Nephron progenitor cell (in vitro differentiated cells): ENCODE measurements at places on chromosomes 12 and 14.

DNA sequence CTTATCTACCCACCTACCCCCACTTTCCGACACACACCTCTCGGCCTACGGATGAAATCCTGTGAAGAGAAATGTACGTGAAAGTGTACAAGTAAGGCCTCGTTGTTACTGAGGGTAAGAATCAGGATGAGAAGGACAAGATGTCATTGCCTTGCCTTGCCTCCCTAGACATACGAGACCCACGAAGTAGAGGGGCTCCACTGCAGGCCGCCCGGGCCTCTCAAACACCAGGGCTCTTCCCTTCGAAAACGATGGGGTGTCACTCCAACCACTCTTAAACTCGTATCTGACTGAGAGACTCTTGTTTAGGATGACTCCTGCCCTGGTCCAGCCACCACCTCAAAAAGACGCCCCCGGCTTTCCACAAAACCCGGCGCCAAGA lies 498 bp downstream of the RACGAP1 start:
- no peak for DNase-seq

- DNase-seq, result no peak
These were observed 19.1 kb upstream of the KLRB1 start for GRCh38 chr12:9626821-9627220.

GRCh38 chr12:111607239-111607638 lies 8.1 kb upstream of the ATXN2 start:
- no peak for DNase-seq

DNA sequence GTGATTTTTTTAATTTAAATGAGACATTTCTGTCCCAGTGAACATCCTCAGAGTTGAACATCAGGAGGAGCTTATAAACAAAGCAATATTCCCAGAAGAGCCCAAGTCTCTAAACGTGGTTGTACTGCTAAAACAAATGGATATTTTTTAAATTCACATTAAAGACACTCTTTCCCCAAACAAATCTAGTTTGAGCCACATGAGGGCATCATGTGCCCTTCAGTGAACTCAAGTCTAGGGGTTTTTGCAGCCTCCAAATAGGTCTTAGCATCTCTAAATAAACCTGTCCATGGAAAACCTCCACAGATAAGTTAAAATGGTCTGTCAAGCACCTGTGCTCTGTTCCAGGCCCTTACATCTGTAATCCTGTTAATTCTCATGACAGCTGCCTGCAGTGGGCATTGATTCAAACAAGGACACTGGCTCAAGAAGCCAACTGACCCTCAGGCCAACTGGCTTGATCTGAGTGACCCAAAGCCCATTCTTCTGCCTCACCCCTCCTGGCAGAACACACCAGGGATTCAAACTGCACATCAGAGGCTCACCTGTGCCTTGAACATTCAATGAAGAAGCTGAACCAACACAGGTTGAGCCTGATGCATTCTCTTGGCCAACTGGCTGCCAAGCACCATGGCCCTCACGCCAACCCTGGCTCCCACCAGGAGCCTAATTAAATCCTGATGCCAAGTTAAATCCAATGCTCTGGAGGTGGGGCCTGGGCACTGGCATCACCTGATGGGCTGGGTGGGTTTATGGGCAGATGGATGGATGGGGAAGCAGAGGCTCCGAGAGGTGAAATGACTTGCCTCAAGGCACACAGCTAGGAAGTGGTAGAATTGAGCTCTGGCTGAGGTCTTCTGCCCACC lies 8.6 kb downstream of the ISCU start:
- DNase-seq, result no peak

DNA sequence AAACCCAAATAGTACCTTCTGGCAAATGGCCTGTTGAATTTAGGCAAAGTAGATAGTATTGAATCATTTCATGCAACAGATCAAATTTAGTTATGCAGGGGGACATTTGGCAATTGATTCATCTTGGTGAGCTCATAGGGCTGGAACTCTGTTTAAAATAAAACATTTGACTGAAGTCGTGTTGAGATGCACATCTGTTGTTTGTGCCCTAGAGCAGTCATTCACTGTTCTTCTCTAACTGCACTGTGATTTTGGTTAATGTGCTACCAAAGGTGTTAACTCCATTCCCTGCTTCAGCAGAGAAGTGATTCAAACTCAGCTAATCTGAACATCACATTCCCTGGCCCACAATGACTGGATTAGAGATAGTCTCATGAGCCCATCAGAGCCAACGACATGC lies 44.0 kb upstream of the CSRP2 start:
- no peak for DNase-seq
